Right ventricle myocardium superior (tissue), 1 donor: ENCODE measurements at places on chromosomes 7 and 10. TPM values are rescaled to one million over a fixed set of nuclear protein-coding genes. Genes with fewer than 3 reads are reported as not detected.

The SAP25 gene
- total RNA-seq: 0.54 TPM

The CPA4 gene
- total RNA-seq: not detected

- DNase-seq: no peak
These were observed 96.1 kb upstream of the PPP2R2D start for GRCh38 chr10:131804551-131805295.

The GPR15LG gene
- not detected for total RNA-seq

GRCh38 chr10:3339531-3339950, 167.0 kb upstream of the PITRM1 start:
- DNase-seq: no peak

The CALCR gene
- 0.05 TPM for total RNA-seq

GRCh38 chr7:99404977-99405320, 3.4 kb downstream of the PDAP1 start:
- no peak for DNase-seq

- no peak for DNase-seq
These were observed 96.6 kb upstream of the NPTX2 start for GRCh38 chr7:98520356-98520951.

DNA sequence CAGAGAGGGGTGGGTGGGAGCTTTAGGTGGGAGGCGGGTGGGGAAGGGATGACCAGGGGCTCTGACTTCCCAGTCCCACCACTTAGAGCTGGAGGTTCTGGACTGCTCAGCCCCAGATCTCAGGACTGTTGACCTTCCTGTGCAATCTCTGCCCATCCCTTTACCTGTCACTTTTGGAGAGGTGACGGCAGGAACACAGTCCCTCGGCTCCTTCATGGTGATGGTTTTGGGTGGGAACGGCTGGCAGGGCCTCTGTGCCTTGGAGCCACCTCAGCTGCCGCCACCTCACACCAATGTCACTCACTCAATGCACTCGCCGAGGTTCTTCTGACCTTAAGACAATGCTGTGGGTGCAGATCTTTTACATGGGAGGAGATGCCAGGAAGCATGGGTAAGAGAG, 49.0 kb downstream of the TMEM270 start:
- DNase-seq: no peak

- DNase-seq: no peak
These were observed 175.8 kb upstream of the PPP2R2D start for GRCh38 chr10:131724891-131725580.

GRCh38 chr10:77576444-77577032, 61.1 kb downstream of the KCNMA1 start:
- DNase-seq: no peak

- no peak for DNase-seq
These were observed 5.0 kb upstream of the FAM20C start for GRCh38 chr7:187227-187927.

DNA sequence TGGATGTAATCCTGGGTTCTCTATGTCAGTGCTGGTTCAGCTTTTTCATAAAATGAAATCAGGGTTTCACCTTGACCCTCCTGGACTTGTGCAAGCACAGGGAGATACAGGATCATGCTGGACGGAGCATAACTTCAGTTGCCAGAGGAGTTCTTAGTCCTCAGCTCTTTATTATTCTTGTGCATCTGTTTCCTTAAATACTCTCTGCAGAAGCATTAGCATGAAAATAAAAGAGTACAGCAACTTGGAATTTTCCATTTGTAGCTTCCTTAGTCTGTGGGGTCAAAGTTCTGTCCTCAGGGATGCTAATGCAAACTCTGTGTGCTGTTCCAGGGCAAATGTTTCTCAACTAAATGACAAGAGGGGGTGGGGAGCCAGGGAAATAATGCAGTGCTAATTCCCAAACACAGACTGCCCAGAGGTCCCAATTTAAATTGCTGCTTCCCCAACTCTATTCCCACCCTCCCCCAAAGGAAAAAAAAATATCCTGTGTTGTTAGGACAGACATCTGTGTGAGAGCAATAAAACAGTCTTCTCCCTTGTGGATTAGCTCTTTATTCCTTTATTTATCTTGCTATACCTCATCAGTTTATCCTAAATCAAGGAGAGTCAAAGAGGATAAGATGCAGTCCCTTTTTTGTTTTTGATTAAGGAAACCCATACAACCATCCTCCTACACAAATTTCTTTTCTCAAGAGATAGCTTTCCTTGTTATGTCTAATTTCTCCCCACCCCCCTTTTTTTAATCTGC, 905.0 kb downstream of the LRMDA start:
- DNase-seq: no peak

- no peak for DNase-seq
These were observed 163.1 kb upstream of the NPVF start for GRCh38 chr7:25391295-25391861.

- DNase-seq: peak; percentile 57
These were observed 73.8 kb upstream of the BMPER start for GRCh38 chr7:33831389-33832141.

The TPK1 gene
- 2.9 TPM for total RNA-seq

The COL26A1 gene
- not detected for total RNA-seq

DNA sequence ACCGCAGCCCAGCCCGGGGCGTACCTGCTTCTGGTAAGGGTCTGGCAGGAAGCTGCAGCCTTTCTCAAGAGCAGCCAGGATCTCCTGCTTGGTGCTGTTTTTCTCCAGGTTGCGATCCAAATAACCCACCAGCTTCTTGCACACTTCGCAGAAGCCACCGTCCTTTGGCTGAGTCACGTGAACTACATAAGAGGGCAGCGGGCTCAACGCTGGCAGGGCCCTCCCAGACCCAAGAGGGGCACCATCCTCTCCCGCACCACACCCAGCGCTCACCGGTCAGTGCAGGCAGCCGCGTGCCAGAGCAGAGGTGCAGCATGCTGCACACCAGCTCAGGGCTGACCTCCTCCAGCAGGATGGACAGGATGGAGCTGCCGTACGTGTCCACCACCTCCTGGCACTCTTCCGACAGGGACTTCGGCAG, 31.6 kb downstream of the PSAP start:
- DNase-seq: no peak

The MSMB gene
- not detected for total RNA-seq

The CH25H gene
- total RNA-seq: 0.22 TPM

The AKR1D1 gene
- total RNA-seq: not detected

DNA sequence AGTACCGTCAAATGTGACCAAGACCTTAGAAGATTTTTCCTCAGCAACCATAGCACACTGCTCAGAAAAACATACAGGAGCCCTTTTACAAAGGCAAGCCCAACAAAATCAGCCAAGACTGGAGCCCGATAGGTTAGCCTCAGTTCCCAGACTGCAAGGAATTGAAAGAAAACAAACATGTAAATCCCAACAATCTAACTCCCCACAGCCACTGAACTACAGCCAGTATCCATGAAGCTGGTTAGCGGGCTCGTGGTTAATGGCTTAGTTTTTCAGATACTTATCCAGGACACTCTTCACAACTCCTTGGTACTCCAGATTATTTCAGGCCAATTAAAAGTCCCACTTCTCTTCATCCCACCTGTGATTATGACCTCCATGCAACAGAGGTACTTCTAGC, 201.6 kb downstream of the IPMK start:
- DNase-seq: no peak

- DNase-seq: no peak
These were observed 521.1 kb upstream of the POT1 start for GRCh38 chr7:125450749-125451148.

DNA sequence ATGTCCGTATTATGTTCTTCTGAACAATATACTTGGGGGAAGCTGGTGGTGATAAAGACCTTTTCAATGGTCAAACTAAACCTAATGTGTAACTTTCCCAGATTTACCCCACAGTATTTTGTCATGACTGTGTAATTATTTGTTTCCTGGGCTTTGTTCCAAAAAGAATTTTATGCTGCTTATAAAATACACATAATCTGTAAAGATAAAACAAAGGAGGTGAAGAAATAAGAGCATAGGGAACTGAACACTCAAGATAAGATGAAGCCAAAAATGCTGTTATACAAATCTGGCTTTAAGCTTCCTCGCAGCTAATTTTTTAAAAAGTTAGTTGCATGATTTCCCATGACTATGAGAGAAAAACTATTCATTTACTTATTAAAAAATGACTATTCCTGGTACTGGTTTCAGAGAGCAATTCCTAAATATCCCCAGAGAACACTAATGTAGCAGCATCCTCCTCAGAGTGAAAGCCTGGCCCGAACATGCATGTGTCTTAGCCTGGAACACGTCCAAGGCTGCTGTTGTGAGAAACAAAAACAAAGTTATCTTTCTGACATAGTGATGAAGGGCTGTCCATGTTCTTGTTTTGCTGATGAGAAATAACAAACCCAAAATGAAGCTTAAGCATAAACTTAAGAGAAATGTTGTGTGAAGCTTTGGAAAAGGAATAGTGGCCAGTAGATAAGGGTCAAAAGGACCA, 33.9 kb downstream of the MALSU1 start:
- DNase-seq: peak; percentile 46

- DNase-seq: no peak
These were observed 236.3 kb downstream of the BAMBI start for GRCh38 chr10:28913436-28914237.

GRCh38 chr10:54342058-54342457, 459.0 kb downstream of the PCDH15 start:
- no peak for DNase-seq

GRCh38 chr10:36534471-36535002, 590.9 kb upstream of the ANKRD30A start:
- no peak for DNase-seq

- no peak for DNase-seq
These were observed 12.8 kb upstream of the HERC4 start for GRCh38 chr10:68087685-68088401.

DNA sequence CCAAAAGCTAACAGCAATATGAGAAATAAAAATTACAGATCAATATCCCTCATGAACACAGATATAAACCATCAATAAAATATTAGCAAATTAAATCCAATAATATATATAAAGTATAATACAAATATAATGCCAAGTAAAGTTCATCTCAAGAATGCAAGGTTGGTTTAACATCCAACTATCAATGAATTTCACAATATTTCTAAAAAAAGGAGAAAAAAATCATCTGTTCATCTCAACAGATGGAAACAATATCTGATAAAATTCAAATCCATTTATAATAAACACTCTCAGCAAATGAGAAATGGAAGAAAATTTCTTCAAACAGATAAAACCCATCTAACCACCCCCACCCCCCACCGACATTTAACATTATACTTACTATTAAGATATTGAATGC, 86.9 kb downstream of the SIRT1 start:
- DNase-seq: no peak

DNA sequence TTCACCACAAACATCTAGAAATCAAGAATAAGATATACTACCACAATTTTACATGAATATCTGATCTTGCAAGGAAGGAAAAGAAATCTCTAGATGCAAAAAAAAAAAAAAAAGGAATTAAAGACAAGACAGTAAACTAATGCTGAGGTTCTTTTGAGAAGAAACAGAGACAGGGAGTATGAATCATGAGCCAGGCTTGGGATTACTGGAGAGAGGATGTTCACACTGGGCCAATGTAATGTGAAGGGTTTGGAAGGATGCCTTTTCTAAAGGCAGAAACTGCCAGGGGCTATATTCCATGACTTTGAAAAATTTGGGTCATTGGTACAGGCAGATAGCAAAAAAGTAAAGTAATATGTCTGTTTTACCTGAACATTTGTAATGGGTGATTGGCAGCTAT, 573.0 kb upstream of the IGFBP3 start:
- no peak for DNase-seq

The TMEM176A gene
- total RNA-seq: 27.1 TPM

The SP8 gene
- total RNA-seq: not detected
